T-helper 22 cell (primary cell): ENCODE measurements at places on chromosomes 12 and 14.

GRCh38 chr12:127126260-127126628 is 1140.7 kb upstream of the TMEM132C start:
- DNase-seq = no peak

DNA sequence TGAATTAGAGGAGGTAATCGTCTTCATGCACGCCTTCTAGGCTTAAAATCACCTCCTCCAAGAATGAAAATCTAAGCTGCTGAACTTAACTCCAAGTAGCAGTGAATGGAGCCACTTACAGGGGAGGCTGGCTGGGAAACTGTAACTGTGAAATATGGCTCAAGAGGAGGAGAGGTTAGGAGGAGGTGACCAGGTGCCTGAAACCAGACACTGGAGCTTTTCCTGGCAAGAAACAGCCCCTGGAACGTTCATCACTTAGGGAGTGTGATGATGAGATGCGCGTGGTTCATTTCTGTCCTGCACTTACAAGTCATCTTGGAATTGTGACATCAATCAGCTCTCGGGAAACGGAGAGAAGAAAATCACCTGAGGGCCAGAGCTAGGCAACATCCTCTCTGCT is 62.3 kb upstream of the TMEM132C start:
- DNase-seq = no peak

DNA sequence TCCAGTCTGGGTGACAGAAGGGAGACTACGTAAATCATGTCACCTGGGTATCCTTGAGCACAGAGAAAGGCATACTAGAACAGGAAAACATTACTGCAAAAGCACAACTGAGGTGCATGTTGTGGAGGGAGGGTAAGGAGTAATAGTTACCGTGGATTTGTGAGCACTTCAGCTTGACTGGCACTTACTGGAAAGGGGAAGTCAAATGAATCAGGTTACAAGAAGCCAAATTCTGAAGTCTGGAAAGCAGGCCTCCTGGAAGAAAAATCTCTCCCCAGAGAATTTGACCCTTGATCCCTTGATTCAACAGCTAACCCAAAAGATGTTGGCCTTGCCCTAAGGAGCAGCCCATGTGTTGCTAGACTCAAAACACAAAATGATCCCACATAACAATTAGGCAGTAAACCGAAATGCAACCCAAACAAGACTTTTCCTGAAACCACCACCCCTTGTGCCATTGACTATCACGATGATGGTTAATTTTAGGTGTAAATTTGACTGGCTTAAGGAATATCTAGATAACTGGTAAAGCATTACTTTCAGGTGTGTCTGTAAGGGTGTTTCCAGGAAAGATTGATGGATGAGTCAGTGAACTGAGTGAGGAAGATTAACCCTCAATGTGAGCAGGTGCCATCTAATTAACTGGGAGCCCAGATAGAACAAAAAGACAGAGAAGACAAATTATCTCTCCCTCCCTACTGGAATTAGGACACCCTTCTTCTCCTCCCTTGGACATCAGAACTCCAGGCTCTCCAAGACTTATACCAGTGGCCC is 108.8 kb downstream of the SLC25A21 start:
- no peak for DNase-seq

DNA sequence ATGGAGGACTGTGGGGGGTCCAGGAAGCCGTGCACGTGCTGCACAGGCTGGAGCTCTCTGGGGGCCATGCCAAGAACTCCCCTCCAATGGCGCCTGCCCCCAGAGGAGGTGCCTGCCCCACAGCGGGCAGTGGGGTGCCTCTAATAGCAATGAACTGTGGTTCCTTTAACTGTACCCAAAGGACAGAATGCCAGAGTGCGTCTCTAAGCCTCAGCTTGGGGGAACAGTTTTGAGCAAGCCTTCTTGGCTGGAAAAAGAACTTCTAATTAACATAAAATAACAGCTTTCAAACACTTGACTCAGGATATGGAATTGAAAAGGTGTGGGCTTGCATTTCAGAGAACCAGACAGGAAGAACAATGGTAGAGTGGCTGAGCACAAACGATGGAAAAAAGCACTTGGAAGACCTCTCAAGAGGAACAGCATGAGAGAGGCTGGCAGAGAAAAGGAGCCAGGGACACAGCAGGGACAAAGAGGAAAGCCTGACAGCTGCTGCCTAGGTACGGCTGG is 195.6 kb downstream of the TTC7B start:
- no peak for DNase-seq

DNA sequence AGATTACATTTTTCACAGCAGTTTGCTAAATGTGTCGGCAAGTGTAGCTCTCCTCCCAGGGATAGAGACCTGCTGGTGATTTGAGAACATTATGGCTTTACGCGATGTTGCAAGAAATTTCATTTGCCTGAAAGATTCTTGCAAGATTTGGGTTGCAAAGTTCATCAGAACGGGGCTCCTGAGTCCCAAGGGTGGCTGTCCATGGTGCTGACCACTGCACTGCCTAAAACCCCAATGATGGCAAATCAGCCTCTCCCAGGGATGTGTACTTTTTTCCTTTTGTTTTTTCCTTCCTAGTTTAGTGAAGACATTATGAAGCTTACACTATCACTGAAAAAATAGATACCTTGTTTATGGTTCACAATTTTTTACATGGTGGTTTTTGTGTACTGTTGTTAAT is 85.4 kb downstream of the WSCD2 start:
- DNase-seq = no peak

GRCh38 chr12:95220726-95221125 is 3.1 kb downstream of the VEZT start:
- DNase-seq = no peak

DNA sequence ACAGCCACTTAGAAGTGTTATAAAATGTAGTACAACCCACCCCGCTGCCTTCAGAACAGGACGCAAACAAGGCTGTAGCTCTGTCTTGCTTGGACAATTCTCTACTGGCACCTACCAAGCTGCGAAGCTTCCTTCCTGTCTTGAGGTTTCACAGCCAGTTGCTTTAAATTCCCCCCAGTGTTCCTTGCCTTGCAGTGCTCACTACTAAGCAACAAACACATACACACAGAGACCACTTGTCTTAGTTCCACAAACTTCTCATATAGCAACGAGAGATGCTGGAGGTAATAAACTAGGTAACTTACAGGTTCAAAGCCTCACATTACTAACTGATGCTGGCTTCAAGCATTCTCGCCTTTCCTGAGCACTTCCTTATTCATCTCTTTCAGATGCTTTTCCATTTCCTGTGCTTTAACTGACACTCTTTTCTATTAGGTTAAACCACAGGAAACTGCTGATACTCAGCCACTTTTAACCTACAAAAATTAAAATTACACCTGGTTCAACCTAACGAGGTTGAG is 91.5 kb upstream of the PTGDR start:
- DNase-seq = no peak

- DNase-seq = no peak
Measured at GRCh38 chr12:42761086-42761485, 171.5 kb upstream of the PRICKLE1 start.

DNA sequence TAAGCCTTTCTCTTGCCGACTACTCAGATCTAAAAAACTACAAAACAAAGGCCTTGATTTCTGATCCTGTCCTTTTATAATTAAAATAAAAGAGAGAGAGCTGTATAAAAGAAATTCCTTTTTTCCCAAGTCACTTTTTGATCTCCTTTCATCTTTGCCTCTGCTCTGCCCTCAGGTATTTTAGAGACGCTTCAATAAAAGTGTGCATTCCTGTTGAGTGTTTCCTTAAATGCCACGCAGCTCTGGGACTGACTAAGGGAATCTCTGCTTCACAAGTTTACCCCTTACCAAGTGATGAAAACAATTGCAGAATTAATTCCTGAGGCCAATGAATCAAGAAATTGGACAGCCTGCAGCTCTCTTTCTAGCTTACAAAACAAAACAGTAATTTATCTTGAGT is 1109.8 kb downstream of the TMTC2 start:
- DNase-seq = no peak

- DNase-seq = no peak
Measured at GRCh38 chr12:34352098-34352497, 329.8 kb downstream of the ALG10 start.

GRCh38 chr12:11497995-11498394 is 102.6 kb upstream of the PRB2 start:
- no peak for DNase-seq

GRCh38 chr12:6314776-6315175 is 4.3 kb downstream of the PLEKHG6 start:
- DNase-seq = no peak

GRCh38 chr14:71228711-71229110 is 321.5 kb downstream of the PCNX1 start:
- no peak for DNase-seq

- no peak for DNase-seq
Measured at GRCh38 chr14:106838991-106839769, 1312.8 kb downstream of the TMEM121 start.

- no peak for DNase-seq
Measured at GRCh38 chr12:45205165-45205825, 10.6 kb upstream of the ANO6 start.

DNA sequence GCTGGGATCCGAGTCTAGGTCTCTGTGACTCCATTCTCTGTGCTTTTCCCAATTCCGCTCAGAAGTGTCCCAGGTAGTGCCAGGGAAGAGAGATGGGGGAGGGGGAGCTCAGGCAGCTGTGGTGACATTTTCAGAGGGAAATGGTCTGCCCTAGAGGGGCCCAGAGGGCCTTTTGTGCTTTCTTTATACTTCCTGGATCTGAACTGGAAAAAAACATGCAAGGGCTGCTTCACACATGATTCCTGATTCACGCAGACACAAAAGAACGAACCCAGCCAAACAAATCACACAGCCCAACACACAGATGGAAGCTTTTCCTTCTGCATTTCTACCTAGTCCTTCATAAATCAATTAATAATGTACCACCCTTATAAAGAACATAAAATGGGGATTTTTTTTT is 26.5 kb downstream of the GPR68 start:
- DNase-seq = no peak

DNA sequence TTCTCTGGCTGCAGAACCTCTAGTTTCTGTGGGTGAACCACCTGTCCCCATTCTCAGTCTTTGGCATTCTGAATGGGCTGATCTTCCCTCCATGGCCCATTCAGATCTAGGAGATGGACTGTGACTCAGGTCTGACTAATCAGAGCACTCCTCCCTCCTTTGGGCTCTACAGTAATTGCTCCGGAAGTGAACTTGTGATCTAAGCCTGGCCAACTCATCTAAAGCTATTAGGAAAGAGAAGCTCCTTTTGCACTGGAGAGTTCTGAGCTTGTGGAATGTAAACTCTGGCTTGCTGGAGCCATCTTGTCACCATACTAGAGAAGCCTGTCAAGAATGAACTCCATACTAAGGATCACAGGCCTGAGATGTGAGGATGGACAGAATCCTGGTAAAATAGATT is 168.2 kb downstream of the SUDS3 start:
- no peak for DNase-seq

DNA sequence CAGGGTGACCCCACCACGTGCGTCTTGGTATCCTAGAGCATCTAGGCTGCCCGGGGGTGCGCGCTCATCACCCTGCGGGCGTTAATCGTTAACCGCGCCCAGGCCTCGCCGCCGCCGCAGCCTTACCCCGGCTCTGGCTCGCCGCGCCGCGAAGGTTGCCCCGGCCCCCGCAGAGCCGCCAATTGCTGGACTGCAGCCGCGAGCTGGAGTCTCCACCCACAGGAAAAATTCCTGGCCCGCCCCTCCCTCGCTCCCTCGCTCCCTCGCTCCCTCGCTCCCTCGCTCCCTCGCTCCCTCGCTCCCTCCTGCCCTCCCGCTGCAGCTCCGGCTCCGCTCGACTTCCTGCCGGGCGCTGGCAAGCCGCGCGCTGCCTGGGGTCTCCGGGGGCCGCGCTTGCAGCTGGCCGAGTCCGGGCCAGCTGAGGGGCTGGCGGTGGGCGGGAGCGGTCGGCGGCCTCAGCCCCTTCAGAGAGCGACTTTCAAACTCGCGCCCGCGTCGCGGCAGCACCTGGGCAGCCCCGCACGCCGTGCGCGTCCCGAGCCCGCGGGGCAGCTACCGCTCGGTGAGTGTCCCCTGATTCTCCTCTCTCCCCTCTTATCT is at the start of gene PLEKHG3:
Gene PLEKHG3, plus strand, starts transcription at position 282 of the 600 bp plus-strand sequence. CDS start 23,208 bp downstream, outside the sequence.
- no peak for DNase-seq

GRCh38 chr12:45898094-45898493 is 92.3 kb downstream of the SCAF11 start:
- DNase-seq = no peak

DNA sequence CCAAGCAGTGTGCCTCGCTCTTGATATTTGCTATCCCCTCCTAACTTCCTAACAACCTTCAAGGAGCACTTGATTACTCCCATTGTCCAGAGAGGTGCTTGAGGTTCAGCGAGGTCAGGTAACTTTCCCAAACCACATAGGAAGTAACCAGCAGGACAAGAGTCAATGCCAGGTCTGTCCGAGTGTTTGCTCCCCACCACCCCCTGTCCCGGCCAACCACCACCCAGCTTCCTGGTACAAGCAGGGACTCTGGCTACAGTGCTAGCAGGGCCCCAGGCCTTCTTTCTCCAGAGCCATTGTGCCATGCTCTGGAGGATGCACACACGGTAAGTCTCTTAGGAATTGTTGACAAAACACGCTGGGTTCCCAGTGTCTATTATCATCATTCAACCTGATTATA is 49.2 kb downstream of the SYNE3 start:
- no peak for DNase-seq

GRCh38 chr14:23481362-23481970 is 12.0 kb downstream of the NGDN start:
- no peak for DNase-seq

DNA sequence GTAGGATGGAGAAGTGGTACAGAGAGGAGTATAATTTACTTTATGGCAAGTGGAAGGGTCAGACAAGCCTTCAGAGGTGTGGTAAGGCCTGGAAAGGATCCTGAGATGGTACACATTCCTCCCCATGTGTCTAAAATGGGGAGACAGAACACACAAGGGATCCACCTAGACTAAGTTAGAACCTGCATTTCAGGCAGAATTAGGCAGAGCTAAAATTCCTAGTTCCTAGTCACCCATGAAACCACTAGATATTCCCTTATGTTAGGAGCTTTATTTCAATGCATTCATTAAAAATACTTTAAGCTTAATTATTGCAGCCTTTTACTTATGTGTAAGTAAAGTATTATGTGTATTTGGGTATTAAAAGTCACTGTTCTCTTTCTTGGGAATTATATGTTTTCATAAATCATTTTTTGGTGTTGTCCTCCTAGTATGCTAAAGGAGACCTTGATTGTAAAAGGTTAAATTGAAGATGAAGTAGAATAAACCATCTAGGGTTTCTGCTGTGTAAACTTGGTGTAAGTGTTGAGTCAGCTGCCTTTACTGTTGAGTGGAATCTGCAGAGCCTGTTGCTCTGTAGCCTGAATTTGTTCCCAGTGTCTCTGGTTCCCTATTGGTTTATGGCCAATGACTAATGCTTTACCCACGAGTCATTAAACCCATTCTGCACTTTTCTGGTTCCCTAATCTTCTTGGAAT is 423.2 kb downstream of the ATP23 start:
- DNase-seq = no peak

- DNase-seq = no peak
Measured at GRCh38 chr12:78881685-78882084, 17.1 kb downstream of the SYT1 start.

DNA sequence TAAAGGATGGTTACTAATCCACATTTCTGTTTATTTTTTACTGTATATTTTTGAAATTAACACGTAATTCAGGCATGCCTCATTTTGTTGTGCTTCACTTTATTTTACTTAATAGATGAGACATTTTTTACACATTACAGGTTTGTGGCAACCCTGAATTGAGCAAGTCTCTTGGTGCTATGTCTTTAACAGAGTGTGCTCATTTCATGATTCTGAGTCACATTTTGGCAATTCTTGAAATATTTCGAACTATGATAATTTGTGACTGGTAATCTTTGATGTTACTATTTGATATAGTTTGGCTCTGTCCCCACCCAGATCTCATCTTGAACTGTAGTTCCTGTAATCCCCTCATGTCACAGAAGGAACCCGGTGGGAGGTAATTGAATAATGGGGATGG is 1120.5 kb upstream of the FLRT2 start:
- no peak for DNase-seq

- DNase-seq = no peak
Measured at GRCh38 chr14:51609955-51610283, 41.8 kb upstream of the FRMD6 start.
